ENCODE measurements at places on chromosomes 6 and 20. TPM values are rescaled to one million over a fixed set of nuclear protein-coding genes. Genes with fewer than 3 reads are reported as not detected.
A peak's percentile ranks its signal among the peaks of the same experiment; 100 is the strongest.

MLN gene
- total RNA-seq = not detected

ARHGAP40 gene
- 5.5 TPM for total RNA-seq

DNA sequence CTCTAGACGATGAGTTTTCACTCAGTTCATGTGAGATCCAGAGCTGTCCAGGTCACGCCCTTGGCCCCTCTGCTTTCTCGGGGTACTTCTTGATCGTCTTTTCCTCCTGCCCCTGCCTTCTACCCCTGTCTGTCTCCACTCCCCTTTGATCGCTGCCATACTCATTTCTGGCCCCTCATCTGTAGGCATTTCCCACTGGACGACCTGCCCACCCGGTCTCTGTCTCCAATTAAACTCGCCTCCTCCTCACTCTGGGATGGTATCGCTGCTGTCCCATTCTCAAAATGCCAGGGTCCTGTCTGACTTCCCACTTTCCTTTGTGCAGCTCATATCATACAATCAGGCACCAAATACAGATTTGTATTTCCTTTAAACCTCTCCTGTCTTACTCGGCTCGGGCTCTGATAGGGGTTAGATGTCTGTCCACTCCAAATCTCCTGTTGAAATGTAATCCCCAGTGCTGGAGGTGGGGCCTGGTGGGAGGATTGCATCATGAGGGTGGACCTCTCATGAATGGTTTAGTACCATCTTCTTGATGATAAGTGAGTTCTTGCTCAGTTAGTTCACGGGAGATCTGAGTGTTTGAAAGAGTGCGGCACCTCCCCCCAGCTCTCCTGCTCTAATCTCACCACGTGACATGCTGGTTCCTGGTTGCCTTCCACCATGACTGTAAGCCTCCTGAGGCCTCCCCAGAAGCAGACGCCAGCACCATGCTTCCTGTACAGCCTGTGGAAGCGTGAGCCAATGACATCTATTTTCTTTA lies 3.5 kb upstream of the SYNJ2 start:
- H3K27ac ChIP-seq = no peak overlapping the region
- H3K36me3 ChIP-seq = no peaks in the 10 kb centered on the region
- H3K27me3 ChIP-seq = no peaks in the 10 kb centered on the region

MYO6 gene
- 54.9 TPM for total RNA-seq

DNA sequence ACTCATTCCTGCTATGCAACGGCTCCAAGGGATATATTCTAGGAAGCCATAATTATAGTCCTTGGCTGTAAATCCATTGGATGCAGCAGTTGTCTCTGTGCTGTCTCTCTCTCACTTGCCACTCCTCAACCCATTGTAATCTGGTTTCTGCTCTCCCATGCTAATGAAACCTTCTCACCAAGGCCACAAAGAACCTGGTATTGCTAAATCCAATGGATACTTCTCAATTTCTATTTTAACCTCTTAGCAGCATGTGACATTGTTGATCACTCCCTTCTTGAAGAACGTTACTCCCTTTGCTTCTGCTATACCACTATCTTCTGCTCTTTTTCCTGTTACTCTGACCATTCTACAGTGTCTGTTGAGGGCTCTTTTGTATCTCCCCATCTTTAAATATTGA lies 39.8 kb upstream of the GCLC start:
- H3K4me3 ChIP-seq = no peak overlapping the region
- no peak for DNase-seq
- H3K27me3 ChIP-seq = no peaks in the 10 kb centered on the region
- H3K36me3 ChIP-seq = no peaks in the 10 kb centered on the region

DNA sequence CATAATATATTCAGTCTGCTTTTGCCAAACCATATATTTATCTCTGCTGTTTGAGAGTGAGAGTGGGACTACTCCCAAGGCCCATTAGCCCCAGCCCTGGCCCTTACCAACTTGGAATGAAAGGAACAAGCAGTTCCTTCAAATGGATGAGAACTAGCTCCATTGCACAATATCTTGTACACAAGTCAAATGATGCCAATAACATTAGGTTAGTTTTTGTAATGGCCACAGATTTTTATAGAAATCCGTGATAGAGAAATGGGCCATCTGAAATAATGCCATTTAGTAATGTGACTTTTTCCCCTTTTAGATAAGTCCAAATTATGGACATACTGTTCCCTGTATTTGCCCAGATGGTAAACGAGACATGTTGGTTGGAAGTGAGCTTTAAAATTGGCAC lies 117.0 kb downstream of the MAP3K7 start:
- H3K27ac ChIP-seq = no peak overlapping the region
- no peaks in the 10 kb centered on the region for H3K4me1 ChIP-seq
- no peaks in the 10 kb centered on the region for H3K27me3 ChIP-seq
- H3K4me3 ChIP-seq = no peak overlapping the region
- no peak for DNase-seq
- no peaks in the 10 kb centered on the region for H3K36me3 ChIP-seq

- H3K27me3 ChIP-seq = no peaks in the 10 kb centered on the region
- no peak overlapping the region for H3K4me3 ChIP-seq
- no peaks in the 10 kb centered on the region for H3K36me3 ChIP-seq
- peaks cover 4% of the 10 kb centered on the region for H3K4me1 ChIP-seq
- no peak overlapping the region for H3K27ac ChIP-seq
- DNase-seq = no peak
These were observed 593.9 kb downstream of the CD109 start for GRCh38 chr6:74289884-74290283.

CDH4 gene
- 5.8 TPM for total RNA-seq

GRCh38 chr6:139777202-139777970 lies 402.9 kb upstream of the CITED2 start:
- DNase-seq = no peak
- H3K27me3 ChIP-seq = no peaks in the 10 kb centered on the region
- H3K36me3 ChIP-seq = no peaks in the 10 kb centered on the region
- H3K4me1 ChIP-seq = peaks cover 2% of the 10 kb centered on the region
- peak overlapping the region; percentile 95 for H3K27ac ChIP-seq

HEY2 gene
- 4.3 TPM for total RNA-seq

DNA sequence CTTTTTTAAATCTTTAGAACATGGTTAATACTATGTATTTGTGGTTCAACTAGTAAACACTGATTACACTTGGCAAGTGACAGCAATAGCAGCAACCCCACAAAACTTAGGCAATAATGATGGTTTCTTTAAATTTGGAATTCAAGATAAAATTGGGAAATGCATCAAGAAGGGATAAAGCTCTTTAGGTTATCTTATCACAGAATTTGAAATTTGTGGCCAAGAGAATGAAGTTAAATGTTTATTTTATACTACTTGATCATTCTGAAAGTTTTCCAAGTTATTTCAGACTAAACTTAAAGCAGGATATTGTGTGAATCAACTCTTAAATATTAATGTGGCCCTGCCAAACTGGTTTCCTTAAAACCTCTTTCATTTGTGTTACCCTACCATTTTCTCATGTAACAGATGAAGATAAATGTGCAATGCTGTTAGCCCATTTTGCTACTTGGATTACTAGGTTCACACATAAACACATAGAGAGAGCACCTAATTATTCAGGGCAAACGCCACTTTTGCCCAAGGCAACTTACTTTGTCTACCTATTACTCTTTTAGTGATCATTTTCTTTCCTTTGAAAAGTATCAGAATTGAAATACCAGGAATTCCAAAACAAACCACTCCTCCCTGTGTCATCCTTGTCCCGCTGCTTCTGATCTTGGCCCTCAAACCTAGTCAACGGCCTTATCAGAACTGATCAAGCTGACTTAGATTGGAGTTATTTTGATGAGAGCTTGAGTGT lies 186.7 kb upstream of the TENT5A start:
- H3K4me1 ChIP-seq = no peaks in the 10 kb centered on the region
- H3K36me3 ChIP-seq = no peaks in the 10 kb centered on the region

DNA sequence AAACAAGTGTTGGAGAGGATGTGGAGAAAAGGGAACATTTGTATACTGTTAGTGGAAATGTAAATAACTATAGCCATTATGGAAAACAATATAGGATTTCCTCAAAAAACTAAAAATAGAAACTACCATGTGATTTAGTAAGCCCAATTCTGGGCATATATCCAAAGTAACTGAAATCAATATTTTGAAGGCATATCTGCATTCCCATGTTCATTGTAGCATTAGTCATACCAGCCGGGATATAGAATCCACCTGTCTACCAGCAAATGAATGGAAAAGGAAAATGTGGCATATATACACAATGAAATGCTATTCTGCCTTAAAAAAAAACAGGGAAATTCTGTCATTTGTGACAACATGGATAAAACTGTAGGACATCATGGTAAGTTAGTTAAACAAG lies 15.3 kb upstream of the C6orf58 start:
- no peaks in the 10 kb centered on the region for H3K27me3 ChIP-seq
- DNase-seq = no peak
- no peak overlapping the region for H3K27ac ChIP-seq

DNA sequence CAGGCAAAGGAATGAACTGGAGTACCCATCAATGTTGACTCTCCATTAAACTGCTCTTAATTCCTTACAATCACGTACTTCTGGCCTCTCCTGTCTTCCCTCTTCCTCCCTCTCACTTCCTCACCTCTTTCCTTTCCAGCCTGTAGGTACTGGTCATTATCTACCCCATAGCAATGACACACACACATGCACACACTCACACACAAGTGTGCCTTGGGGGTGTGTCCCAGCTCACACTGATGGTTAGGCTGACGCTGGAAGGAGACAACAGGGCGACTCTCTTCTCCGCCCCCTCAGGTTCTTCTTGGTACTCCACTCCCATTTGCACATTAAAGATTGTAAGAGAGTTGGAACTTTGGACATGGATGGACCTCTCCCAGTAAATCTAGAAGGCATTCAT lies 14.0 kb upstream of the SERPINB9 start:
- no peaks in the 10 kb centered on the region for H3K36me3 ChIP-seq
- no peak overlapping the region for H3K27ac ChIP-seq
- peaks cover 18% of the 10 kb centered on the region for H3K4me1 ChIP-seq
- H3K27me3 ChIP-seq = no peaks in the 10 kb centered on the region

GRCh38 chr6:82894653-82895259 lies 170.9 kb downstream of the UBE3D start:
- no peak overlapping the region for H3K4me3 ChIP-seq
- no peak for DNase-seq
- H3K36me3 ChIP-seq = no peaks in the 10 kb centered on the region

DNA sequence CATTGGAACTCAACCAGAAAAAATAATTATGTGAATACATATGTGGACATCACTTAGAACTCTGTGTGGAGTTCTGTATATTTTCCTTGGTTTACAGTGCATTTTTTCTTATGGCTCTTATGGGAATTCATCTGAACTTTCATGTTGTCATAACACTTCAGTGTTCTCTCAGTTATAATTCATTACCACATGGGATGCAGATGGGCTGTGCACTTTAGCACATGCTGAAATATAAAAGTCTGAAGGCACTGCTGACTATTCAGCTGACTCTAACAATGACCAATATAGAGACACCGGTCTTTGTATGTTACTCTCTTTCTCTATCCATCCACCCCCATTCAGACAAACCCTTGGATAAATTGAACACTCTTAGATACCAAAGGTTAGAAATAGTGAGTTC lies 29.3 kb downstream of the GRIK2 start:
- H3K36me3 ChIP-seq = no peaks in the 10 kb centered on the region
- H3K4me1 ChIP-seq = no peaks in the 10 kb centered on the region
- H3K4me3 ChIP-seq = no peak overlapping the region
- H3K27ac ChIP-seq = no peak overlapping the region
- DNase-seq = no peak

ENPP4 gene
- total RNA-seq = 8.7 TPM

GRCh38 chr20:59873409-59873808 lies 60.0 kb downstream of the SYCP2 start:
- no peak overlapping the region for H3K27ac ChIP-seq
- H3K4me1 ChIP-seq = no peaks in the 10 kb centered on the region
- no peak overlapping the region for H3K4me3 ChIP-seq

DNA sequence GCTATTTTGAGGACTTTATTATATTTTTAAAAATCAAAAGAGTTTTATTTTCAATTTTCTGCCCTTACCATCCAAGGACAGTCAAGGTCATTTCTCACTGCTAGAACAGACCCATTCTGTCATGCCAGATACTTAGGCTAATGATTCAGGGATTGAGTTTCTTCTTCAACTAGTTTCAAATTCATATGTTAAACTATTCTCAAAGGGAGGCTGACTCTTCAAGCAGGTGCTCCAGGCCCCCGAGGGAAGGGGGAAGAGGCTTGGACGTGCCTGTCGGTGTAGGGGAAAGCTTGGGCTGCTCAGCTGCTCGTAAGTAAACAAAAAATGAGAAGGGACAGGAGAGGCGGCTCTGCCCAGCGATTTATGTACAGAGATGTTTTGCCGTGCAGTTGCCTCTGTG lies 69.4 kb upstream of the MYLIP start:
- no peak overlapping the region for H3K4me3 ChIP-seq
- no peak overlapping the region for H3K27ac ChIP-seq
- no peaks in the 10 kb centered on the region for H3K4me1 ChIP-seq
- H3K36me3 ChIP-seq = no peaks in the 10 kb centered on the region
- peak; percentile 44 for DNase-seq
- H3K27me3 ChIP-seq = no peaks in the 10 kb centered on the region

HSD17B8 gene
- 5.7 TPM for total RNA-seq

GRCh38 chr20:4813863-4814695 lies 92.4 kb downstream of the PRND start:
- H3K27me3 ChIP-seq = no peaks in the 10 kb centered on the region
- DNase-seq = peak; percentile 32

NCOA5 gene
- total RNA-seq = 19.3 TPM

GRCh38 chr20:25626779-25627178 lies 3.0 kb upstream of the NANP start:
- H3K27me3 ChIP-seq = no peaks in the 10 kb centered on the region
- no peaks in the 10 kb centered on the region for H3K36me3 ChIP-seq
- H3K4me3 ChIP-seq = peak overlapping the region; percentile 92
- H3K27ac ChIP-seq = no peak overlapping the region

- H3K4me1 ChIP-seq = no peaks in the 10 kb centered on the region
- H3K36me3 ChIP-seq = no peaks in the 10 kb centered on the region
- no peak for DNase-seq
- H3K27ac ChIP-seq = no peak overlapping the region
These were observed 90.0 kb upstream of the DTNBP1 start for GRCh38 chr6:15752820-15753219.

BPI gene
- total RNA-seq = not detected

DNA sequence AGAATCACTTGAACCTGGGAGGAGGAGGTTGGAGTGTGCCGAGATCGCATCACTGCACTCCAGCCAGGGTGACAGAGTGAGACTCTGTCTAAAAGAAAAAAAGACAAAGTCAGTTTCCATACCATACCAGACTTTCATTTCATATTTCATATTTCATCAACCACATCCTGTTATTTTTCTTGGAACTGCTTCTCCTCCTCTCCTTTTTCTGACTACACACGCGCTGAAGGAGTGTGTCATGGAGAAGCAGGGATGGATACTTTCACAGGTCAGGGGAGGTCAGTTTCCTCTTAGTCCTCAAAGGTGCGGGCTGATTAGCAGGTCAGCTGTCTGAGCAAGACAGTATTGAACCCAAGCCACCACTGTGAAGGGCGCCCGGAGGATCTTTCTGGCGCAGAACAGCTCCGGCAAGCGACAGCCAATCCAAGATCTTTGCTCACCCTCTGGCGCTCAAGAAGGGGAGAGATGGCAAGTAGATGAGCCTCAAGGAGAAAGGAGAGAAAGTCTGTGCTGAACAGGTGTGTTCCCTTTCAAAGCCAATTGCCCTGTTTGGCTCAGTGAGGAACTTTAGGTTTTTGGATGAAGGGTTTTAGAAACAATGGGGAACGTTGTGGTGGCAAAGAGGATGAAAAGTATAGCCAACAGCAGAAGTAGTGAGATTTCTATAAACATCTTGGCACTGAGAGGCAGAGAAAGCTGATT lies 18.9 kb upstream of the SYNJ2 start:
- H3K4me3 ChIP-seq = no peak overlapping the region
- H3K4me1 ChIP-seq = peaks cover 4% of the 10 kb centered on the region
- H3K27ac ChIP-seq = no peak overlapping the region
- peak; percentile 31 for DNase-seq

RAB44 gene
- total RNA-seq = not detected

- no peak for DNase-seq
- H3K27me3 ChIP-seq = no peaks in the 10 kb centered on the region
- peaks cover 10% of the 10 kb centered on the region for H3K4me1 ChIP-seq
- no peak overlapping the region for H3K4me3 ChIP-seq
- H3K36me3 ChIP-seq = no peaks in the 10 kb centered on the region
These were observed 23.9 kb downstream of the ARMC2 start for GRCh38 chr6:108872141-108872557.
